Retina (tissue), 1 donor: ENCODE measurements at places on chromosomes 5 and 9.

DNA sequence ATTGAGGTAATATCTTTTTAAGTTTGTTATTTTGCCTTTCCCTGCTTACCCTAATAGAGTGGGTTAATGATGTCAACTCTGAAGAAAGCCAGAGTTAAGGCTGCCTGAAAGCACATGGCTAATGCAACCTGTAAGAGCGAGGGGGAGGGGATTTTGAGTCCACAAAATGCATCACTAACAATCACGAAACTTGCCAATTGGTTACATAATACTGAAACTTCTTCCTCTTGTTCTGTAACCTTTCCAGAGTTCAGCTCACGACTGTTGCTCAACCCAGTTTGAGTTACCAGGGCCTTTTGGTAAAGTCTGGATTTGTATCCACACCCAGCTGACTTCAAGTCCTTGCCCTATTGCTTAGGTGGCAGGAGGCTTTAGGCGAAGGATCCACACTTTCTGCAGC, 308.8 kb downstream of the EFNA5 start:
- DNase-seq = no peak

GRCh38 chr5:83914199-83914598, 193.5 kb upstream of the HAPLN1 start:
- DNase-seq = no peak

GRCh38 chr9:136994888-136995230, 1.5 kb downstream of the CLIC3 start:
- no peak for DNase-seq

DNA sequence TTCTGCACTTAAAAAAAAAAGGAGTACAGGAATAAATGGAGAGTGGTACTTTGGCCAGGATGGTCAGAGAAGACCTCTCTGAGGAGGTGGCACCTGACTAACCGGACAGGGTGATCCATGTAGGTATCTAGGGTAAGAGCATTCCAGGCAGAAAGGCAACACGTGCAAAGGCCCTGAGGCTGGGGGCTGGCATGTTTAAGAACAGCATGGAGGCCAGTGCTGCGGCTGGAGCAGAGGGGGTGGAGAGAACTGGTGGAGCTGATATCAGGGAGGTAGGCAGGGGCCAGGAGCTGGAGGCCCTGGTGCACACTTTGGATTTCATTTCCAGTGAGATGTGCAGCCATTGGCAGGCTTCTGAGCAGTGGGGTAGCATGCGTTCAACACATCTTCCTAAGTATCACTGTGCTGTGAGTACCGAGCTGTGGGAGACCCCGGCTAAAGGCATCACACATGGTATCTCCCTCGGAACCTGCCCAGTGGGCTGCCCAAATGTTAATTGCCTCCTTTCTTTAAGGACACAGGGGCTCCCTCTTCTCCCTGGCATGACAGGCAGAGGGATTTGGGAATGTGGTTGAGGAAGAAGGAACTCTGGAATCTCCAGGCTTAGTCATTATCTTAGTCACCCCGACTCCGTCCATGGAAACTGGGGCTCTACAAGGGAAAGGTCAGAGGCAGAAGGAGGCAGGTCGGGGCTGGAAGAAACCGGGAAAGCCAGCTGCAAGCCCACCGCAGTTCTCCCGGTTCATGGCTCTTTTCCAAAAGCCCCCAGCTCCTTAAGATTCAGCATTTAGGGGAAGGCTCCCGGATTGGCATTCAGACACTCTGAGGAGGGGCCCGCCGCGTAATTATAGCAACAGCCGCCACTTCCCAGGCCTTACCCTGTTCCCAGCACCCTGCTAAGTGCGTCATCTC, 18.6 kb downstream of the SLC6A7 start:
- no peak for DNase-seq

- DNase-seq = no peak
These were observed 157.8 kb upstream of the ATP10B start for GRCh38 chr5:161009817-161010216.

GRCh38 chr5:169408171-169408570, 107.2 kb upstream of the SLIT3 start:
- DNase-seq = no peak

- DNase-seq = peak; percentile 72
These were observed 321.0 kb downstream of the AGTPBP1 start for GRCh38 chr9:85420750-85421149.

- no peak for DNase-seq
These were observed 11.2 kb downstream of the CRHBP start for GRCh38 chr5:76964060-76964459.

- DNase-seq = no peak
These were observed 13.7 kb downstream of the FCN2 start for GRCh38 chr9:134894136-134894860.

GRCh38 chr5:122091936-122092600, 14.0 kb upstream of the LOX start:
- no peak for DNase-seq

- no peak for DNase-seq
These were observed 198.7 kb upstream of the MPDZ start for GRCh38 chr9:13478160-13478559.

- peak; percentile 91 for DNase-seq
These were observed 2.7 kb upstream of the ANXA2R start for GRCh38 chr5:43042626-43043399.

DNA sequence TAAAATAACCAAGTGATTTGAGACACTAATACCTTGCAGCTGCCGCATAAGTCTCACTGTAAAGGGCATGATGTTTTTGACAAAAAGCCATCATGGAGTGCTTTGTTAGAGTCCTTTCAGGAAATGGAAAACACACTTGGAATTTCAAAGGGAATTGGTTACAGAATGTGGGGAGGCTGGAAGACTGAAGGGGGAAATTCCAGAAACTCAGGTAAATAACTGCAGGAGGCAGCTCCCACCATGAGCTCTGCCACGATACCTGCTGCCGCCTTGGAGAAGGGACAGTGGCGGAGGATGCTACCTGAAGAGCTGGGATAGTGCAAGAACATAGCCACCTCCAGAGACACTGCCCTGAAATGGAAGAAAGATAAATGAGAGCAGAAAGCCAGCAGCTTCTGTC, 66.9 kb downstream of the PRKACG start:
- no peak for DNase-seq

GRCh38 chr5:14687023-14687665, 22.6 kb downstream of the OTULIN start:
- no peak for DNase-seq

- no peak for DNase-seq
These were observed 27.1 kb downstream of the TMEM267 start for GRCh38 chr5:43456556-43456955.

DNA sequence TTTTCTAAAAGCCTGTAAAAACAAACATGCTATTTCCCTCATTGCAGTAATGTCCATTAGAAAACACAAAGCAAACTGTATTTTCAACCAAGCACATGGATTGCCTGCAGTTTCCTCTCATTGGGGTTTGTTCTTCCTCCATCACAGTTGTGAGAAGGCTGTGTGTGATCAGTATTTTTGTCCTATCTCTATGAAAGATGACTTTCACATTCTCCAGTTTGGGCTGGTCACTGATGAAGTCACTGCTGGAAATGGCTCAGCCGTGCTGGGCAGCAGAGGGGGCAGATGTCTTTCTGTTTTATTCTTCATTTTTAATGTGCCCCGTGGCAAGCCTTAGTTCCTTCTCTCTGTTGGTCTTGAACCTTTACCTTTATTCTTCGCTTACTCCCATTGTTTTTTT, 288.9 kb upstream of the MPDZ start:
- DNase-seq = no peak

GRCh38 chr9:3850098-3850497, 324.3 kb upstream of the RFX3 start:
- no peak for DNase-seq

GRCh38 chr5:72503888-72504491, 3.2 kb downstream of the ZNF366 start:
- DNase-seq = no peak

- DNase-seq = no peak
These were observed 5.7 kb upstream of the PRXL2C start for GRCh38 chr9:96660692-96661248.

GRCh38 chr5:168528521-168529373, at the start of gene FBLL1:
Gene FBLL1 (plus strand): TSS chr5:168529305. CDS start chr5:168529505, 200 bp downstream.
- DNase-seq = peak; percentile 76

DNA sequence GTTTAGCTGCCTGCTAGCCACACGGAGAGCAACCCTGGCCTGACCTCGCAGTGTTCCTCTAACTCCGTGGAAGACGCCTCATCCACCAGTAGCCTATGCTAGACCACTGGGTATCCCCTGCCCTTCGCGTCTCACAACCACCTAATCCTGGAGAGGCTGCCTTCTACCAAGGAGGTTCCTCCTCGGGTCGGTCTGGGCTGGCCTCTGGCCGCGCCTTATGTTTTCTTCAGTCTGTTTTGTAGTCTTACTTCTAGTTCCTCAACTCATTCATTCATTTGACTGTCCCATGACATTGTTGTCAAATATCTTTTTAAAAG, 1.6 kb upstream of the TPM2 start:
- no peak for DNase-seq

GRCh38 chr5:102794047-102794446, 38.9 kb downstream of the PAM start:
- DNase-seq = no peak

- DNase-seq = no peak
These were observed 23.9 kb downstream of the IRX2 start for GRCh38 chr5:2727550-2727949.

GRCh38 chr9:103799959-103800358, 294.1 kb upstream of the SMC2 start:
- DNase-seq = no peak
